ENCODE measurements at places on chromosomes 3 and 15. TPM values are rescaled to one million over a fixed set of nuclear protein-coding genes. Genes with fewer than 3 reads are reported as not detected.
A peak's percentile ranks its signal among the peaks of the same experiment; 100 is the strongest.

DNA sequence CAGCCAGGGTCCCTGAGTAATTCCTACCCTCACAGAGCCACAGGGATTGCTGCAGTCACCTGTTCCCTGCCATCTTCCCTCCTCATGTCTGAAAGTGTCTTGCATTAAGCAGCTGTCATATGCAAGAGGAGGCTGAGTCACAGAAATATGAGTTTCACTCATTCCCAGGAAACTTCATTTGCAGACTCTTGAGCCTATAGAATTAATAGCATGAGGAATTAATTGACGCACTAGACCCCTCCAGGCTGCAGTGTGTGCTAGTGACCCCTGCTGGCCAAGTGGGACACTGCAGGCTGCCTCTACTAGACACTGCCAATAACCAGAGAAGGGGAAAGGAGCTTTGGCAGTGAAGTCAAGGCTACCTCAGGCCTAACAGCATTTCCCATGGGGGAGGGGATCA lies 50.6 kb upstream of the SLC6A1 start:
- DNase-seq = no peak

GRCh38 chr3:109045271-109046040 lies 72.5 kb downstream of the MORC1 start:
- DNase-seq = no peak

DNA sequence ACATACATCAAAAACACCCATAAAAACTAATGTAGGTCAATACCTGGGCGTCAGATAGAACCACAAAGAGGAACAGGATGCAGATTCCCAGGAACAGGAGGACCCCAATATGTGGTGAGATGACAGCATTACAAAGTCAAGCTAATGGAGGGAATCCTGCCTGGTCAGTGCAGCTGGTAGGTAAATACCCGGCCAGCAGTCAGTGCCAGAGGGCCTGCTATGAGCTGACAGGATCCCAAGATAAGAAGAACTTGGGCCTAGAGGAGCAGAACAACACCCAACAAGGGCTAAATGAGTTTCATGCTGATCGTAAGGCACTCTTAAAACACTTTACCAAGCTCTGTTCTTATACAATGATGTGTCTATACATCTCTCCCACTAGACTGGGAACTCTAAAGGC lies 61.2 kb upstream of the KCNMB2 start:
- no peak for DNase-seq

DNA sequence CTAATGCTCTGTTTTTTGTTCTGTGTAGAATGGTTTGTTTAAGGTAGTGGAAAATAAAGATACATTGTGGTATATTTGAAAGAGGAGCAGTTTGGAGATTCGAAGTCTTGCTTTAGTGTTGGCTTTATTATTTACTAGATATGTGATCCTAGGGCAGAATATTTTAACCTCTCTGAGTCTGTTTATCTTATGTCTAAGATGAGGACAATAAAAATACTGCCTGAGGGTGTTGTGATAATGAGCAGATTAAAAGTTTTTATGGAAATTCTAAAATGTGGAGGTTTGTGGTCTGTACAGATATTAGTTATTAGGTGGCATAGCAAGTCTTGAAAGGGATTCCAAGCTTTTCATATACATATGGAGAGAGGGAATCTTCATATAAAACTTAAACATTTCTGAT lies 15.0 kb downstream of the TCF12 start:
- DNase-seq = no peak

Gene EBLN2
- total RNA-seq = 3.8 TPM

DNA sequence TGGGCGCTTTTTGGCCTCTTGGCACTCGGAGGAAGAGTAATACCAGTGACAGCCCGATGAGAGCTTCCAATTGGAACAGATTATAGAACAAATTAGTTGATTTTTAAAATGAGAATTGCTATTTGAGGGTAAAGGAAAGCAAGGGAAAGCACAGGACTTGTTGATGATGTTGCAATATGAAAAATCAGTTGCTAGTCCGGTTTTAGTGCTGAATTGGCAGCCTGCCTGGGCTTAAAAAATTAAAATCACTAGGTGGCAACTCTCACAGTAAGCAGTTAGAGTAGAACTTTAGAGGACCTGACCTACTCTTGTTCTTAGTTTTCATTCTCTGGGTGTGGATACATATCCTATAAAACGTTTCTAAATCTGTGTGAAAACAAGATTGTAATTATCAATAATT lies 2.1 kb upstream of the SCAANT1 start:
- peak; percentile 78 for DNase-seq

DNA sequence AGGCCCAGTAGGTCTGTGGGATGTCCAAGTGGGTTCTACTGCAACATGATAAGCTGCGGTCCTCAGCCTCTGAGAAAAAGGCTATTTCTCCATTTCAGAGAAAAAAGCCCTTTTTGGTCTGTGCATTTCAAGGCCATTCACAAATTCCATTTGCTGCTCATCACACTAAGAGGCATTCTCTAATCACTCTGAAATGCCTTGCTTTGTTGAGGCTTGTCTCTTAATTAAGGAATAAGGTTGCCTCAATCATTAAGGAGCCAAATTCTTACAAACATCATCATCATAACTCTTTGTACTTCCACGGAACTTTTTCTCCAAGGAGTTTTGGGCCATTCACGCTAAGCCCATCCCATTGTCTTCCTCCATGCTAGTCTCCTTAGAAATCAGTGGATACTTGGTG lies 74.4 kb downstream of the BOC start:
- no peak for DNase-seq

DNA sequence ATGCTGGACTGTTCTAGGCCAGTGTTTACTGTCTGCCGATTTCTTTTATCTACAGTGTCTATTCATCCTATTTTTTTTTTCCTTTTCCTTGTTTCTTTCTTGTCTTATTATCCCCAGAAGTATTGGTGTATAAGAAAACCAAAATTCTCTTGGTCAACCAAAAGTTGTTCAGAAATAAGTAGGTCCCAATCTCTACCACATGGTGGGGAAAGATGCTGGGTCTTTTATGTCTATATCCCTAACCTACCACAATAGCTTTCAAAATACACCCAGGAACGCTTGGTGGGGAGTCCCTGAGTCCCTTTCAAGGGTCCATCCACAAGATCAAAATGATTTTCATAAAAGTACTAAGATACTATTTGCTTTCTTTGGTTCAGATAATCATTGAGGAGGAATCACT lies 225.6 kb downstream of the CLSTN2 start:
- no peak for DNase-seq

DNA sequence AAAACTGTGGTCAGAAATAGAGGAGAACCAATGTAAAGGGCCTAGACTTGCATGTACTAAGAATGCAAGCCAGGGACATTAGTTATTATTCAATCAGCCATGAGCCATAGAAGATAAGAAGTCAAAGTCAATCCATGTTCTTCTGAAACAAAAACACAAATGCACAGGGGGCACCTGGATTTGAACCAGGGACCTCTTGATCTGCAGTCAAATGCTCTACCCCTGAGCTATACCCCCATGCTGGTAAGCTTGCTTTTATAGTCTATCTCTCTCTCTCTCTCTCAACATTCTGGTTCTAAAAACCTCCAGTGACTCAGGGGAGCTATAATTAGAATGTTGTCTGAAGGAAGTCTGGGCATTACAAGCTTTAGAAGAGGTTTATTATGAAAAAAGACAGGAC lies 85.6 kb upstream of the ACP3 start:
- DNase-seq = no peak

GRCh38 chr3:50591196-50591741 lies 20.3 kb downstream of the CISH start:
- DNase-seq = no peak

GRCh38 chr15:59764775-59765174 lies 75.7 kb upstream of the BNIP2 start:
- DNase-seq = no peak

- DNase-seq = peak; percentile 66
Observed at GRCh38 chr3:52216585-52217408, 8.6 kb downstream of the TLR9 start.

Gene SEC62
- 69.9 TPM for total RNA-seq

All from lung (tissue), 17 donors.